ENCODE measurements at places on chromosomes 7 and 10.

GRCh38 chr10:125263551-125263950 is 103.2 kb upstream of the CTBP2 start:
- DNase-seq, result no peak

DNA sequence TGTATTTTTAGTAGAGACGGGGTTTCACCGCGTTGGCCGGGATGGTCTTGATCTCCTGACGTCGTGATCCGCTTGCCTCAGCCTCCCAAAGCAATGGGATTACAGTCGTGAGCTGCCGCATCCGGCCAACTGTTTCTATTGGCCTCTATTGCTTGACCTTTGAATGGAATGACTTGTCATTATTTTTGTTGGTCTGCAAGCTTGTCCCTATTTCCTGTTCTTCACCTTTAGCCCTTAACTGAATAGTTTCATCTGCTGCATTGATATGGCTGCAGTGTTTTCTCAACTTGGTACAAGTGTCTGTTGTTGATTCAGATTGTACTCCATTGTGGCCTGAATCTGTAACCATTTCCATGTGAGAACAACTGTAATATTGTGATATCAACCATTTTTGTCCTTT is 105.5 kb downstream of the POLL start:
- no peak for DNase-seq

GRCh38 chr10:98482096-98482495 is 35.4 kb upstream of the HPS1 start:
- no peak for DNase-seq

- DNase-seq, result no peak
Observed at GRCh38 chr7:130941322-130942210, 207.6 kb upstream of the KLF14 start.

DNA sequence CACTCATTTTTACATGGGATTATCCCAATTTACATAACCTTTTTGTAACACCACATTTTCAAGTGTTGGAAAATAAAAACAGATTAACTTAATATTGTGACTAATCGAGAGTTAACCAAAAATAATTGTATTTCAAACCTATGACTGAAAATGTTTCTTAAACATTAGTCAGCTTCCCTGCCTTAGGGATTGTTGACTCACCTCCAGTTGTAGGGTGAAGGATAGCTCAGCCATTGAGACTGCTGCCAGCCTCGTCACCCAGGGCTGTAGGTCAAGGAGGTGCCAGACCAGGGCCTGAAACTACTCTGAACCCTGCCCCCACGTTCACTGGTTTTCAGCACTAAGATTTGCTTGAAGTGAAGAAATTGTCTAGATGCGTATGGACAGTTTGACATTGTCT is 351.2 kb downstream of the GFRA1 start:
- DNase-seq, result no peak

GRCh38 chr7:158323741-158324396 is 263.8 kb downstream of the PTPRN2 start:
- no peak for DNase-seq

- no peak for DNase-seq
Observed at GRCh38 chr7:110461621-110462020, 629.3 kb upstream of the LRRN3 start.

DNA sequence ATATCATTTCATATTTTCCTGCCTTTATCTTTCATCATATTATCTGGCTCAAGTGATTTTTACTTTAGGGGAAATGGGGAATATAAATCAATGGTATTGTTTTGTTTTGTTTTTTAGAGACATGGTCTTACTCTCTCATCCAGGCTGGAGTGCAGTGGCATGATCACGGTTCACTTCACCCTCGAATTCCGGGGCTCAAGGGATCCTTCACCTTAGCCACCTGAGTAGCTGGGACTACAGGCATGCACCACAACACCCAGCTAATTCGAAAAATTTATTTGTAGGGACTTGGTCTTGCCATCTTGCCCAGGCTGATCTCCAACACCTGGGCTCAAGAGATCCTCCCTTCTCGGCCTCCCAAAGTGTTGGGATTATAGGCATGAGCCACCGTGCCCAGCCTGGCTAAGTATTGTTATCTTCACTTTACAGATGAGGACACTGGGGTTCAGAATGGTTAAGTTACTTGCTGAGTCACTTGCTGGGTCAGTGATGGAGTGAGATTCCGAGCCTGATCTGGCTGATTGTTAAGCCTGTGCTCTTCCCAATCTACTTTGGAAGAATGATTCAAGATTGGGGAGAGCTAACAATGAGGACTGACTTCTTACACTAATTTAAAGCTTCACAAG is 3.7 kb upstream of the SLC16A9 start:
- no peak for DNase-seq

GRCh38 chr7:101088069-101088425 is 2.8 kb downstream of the TRIM56 start:
- DNase-seq, result no peak

GRCh38 chr7:6437251-6437650 is 10.5 kb downstream of the DAGLB start:
- no peak for DNase-seq

DNA sequence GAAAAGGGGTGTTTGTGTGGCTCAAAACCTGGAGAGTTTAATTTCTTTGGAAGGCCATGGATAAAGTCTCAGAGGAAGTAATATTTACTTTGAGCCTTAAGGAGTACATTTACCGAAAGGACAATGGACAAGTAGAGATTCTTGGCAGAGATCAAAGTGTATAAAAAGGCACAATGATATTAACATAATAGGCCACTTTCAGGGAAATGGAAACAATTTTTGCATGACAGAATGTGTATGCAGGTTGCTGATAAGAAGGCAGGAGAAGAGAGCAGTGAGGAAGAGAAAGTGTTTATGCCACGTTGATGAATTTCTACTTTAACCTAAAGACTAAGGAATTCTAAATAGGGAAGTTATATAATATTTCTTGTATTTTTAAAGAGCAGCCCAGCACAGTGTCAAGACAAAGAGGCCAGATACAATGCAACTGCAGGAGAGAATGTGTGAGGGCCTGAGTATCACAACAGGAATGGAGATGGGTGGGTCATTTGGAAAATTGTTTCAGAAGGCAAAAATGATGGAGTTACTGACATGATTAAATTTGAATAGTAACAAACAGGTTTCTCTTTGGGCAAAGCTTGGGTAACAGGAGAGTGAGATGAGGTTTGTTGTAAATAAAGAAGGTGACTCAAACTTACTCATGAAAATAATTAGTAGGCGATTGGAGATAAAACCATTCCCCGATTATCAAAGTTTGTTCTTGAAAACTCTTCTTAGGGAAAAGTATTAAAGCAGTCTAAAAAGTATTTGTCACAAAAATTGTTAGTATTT is 84.1 kb downstream of the THSD7A start:
- no peak for DNase-seq

DNA sequence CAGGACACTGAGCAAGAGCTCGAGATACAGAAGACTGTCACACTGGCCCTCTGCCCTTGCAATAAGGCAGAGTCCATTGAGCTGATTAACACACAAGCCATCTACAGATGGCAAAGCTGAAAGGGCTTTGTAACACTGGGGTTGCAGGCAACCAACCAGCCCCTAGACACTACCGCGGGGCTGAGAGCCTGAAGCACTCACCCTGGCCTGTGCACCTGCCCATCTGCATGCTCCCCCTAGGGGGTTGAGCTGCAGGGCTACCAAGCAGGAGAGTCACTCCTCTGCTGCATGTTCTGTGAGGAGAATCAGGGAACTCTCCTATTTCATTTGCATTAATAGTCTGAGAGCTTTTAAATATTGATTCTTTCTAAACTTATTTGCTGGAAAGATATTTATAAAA is 128.1 kb upstream of the VIPR2 start:
- no peak for DNase-seq

DNA sequence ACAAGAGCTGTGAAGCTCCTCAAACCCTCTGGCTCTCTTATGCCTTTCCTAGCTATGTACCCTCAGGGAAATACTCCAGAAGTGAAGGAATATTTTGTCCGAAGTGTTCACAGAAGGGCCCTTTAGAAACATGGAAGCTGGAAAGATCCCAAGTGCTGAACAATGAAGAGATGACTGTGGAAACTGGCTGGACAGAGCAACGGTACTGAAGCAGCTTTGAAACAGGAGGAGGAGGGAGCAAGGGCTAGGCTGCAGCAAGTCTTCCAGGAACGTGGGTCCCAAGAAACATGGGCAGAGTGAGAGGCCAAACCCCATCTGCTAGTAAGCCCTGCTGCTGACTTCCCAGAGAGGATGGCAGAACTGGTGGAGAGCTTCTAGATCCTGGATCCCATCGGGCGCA is 3.0 kb upstream of the PSAP start:
- DNase-seq, result no peak

DNA sequence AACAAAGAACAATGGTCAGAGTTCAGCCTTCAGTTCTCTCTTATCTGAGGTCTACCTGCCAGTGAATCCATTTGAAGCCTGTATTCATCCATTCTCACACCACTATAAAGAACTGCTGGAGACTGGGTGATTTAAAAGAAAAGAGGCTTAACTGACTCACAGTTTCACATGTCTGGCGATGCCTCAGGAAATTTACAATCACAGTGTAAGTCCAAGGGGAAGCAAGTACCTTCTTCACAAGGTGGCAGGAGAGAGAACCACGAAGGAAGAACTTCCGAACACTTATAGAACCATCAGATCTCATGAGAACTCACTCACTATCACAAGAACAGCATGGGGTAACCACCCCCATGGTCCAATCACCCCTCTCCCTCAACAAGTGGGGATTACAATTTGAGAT is 33.0 kb upstream of the SLC25A13 start:
- no peak for DNase-seq

DNA sequence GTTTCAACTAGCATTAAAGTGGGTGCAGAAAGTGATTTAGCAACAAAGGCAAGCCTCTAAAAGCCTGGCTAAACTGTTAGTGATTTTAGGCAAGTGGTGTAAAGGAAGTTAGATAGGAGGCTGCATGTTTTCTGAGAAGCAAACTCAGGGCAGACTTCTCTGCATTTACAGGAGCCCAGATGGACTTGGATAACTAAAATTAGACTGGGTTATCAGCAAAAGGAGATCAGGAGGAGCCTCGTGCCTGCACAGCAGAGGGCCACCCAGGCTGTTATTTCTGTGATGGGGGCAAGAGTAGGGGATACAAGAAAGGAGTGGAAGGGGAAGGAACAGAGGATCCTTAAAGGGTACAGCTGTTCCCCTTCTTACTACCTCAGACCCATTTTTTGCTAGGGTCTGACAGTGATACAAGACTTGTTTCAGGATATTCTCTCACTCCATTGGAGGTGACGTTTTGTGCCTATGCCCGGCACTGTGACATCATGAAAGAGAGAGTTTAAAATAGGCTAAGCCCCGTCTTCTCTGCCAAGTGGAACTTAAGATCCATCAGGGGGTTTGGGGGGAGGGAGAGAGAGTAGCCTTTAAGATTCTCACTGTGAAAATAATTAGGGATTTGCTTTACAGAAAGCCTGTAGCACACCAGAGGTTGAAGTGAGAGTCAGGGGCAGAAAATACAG is 49.6 kb upstream of the PDCD4 start:
- no peak for DNase-seq

- DNase-seq, result no peak
Observed at GRCh38 chr10:15751046-15751445, 31.3 kb upstream of the ITGA8 start.

- DNase-seq, result no peak
Observed at GRCh38 chr10:36251068-36251467, 609.0 kb upstream of the FZD8 start.

GRCh38 chr7:36360244-36360643 is 29.4 kb upstream of the ANLN start:
- no peak for DNase-seq

- DNase-seq, result no peak
Observed at GRCh38 chr10:66564287-66564686, 361.5 kb upstream of the LRRTM3 start.

GRCh38 chr10:35934642-35934995 is 292.5 kb upstream of the FZD8 start:
- no peak for DNase-seq

- peak; percentile 75 for DNase-seq
Observed at GRCh38 chr7:111029574-111030251, 61.2 kb upstream of the LRRN3 start.

DNA sequence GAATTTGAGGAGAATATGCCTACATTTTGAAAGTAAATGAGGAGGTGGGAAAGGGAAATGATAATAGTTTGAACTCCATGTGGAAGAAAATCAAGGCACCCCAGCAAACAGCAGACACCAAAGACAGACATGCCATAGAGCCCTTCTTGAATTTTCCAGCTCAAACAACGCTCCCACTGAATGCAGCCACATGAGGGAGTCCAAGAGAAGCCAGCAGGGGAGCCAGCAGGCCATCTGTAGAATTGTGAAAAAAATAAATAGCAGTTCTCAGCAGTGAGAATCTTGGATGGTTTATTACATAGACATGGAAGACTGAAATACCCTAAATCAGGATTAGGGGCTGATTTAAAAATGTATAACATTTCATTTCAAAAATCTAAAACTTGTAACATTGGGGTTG is 1567.3 kb upstream of the LRRTM3 start:
- no peak for DNase-seq

DNA sequence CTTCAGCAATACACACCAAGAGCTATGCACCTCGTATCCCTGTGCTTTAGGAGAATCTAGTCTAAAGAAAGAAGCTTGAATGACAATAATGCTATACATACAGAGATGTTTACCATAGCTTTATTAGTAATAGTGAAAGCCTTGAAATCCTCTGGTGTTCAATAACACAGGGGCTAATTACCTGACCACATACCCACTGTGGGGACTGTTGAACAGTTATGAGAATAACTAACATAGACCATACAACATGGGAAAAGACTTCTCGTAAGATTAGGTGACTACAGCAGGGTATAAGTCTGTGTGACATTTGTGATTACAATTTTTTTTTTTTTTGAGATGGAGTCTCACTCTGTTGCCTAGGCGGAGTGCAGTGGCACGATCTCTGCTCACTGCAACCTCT is 111.0 kb downstream of the SORBS1 start:
- DNase-seq, result no peak

- no peak for DNase-seq
Observed at GRCh38 chr10:126840576-126841135, 64.6 kb upstream of the DOCK1 start.

- DNase-seq, result no peak
Observed at GRCh38 chr7:36299823-36300341, 89.8 kb upstream of the ANLN start.

DNA sequence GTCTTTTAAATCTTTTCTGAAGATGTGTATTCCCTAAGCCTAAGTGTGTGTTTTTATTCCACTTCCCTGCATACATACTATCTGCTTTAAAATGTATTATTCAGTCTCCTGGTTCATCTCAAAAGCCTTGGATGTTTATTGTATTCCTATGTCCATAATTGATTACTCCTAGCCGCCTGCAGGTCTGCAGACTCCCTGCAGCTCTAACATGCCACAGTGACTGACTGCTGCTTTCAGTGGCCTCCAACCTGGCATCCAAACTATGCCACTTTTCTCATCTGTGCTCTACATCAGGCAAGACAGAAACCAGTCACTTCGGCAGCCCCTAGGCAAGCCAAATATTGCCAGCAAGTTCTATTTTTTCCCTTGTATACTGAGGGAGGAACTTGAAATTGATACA is 81.7 kb downstream of the ABCA13 start:
- no peak for DNase-seq

DNA sequence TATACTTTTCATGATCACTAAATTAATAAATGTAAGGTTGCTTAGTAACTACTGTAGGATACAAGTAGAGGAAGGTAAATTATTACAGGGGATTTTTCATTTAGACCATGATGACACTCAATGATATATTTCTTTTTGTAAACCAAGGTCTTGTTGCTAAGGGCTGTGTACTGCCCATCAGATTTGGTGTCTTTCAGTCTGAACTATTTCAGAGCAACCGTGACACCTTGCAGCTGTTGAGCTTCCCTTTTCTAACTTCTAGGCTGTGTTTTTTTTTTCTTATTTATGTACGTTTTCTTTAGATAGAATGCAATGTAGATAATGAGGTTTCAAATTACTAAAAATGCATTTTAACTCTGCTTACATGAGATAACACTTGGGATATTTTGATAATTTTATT is 292.0 kb upstream of the MBL2 start:
- no peak for DNase-seq

Measured in DMS79 treated with DMSO at 0.1 percent for 48 hours (cell line).